ENCODE measurements at places on chromosomes 11 and 22.
A peak's percentile ranks its signal among the peaks of the same experiment; 100 is the strongest.

DNA sequence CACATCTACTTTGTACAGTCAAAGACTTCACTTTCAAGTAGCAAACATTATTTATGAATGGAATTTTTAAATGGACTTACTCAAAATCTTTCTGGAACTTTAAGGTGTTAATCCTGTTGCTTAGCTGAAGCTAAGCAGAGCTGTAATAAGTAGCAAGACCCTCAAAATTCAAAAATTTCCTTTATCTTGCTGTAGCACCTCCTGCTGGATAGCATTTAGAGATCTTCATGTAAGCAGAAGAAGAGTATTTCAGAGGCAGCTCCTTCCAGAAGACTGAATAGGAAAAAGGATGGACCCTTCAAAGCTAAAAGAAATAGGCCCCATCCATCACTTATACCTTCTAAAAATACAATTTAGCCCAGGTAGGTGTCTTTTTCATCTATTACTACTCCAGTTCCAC lies 3.4 kb downstream of the PHF21A start:
- no peak for DNase-seq

GRCh38 chr22:25219948-25220442 lies 556 bp downstream of the CRYBB2 start:
- DNase-seq = peak; percentile 83

GRCh38 chr11:34146411-34146810 lies 41.0 kb downstream of the NAT10 start:
- DNase-seq = no peak

DNA sequence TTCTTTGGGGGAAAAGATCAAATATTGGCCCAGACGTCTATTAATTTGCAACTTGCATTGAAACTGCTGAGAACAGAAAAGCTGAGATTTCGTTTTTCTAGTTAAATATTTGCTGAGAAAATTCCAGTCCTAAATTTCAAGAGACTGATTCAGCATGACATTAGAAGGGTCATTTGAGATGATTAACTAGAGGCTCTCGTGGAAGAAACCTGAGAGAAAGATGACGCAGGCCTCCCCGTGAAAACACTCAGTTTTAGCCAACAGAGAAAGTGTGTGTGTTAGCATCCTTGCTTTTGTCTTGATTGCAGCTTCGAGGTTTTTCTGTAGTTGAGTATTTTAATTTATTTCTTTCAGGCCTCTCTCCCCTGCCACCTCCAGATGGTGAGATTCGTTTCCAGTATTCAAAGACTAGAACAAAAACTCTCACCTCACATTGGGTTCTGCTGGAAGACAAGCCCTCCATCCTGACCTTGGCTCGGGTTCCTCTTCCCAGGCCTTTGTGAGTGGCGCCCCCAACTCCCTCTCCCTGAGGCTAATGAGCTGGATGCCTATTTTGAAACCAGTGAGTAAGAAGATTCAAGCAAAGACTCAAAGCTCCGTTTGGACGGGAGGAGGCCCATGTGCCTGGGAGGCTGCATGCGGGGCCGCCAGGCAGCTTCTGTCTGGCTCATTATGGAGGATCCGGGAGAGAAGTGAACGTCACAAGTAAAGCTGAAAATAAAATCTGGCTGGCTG lies 52.4 kb downstream of the CELSR1 start:
- no peak for DNase-seq

DNA sequence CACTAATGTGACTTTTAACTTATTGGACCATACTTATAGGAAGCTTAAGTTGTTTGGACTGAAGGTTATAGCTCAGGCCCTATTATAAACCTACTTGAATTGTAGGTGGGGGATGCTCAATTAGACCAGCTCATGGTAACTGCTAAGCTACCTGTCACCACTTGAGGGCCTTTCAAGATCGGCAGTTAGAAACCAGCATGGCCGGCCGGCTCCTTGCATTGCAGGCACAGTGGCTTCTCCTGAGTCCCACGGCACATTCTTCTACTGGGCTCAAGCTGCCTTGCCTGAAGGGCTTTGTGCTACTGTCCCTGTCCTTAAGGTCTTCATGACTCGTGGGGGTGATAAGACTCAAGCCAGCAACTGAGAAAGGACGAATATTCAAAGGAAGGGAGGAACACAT lies 70.8 kb downstream of the TBC1D22A start:
- DNase-seq = no peak

DNA sequence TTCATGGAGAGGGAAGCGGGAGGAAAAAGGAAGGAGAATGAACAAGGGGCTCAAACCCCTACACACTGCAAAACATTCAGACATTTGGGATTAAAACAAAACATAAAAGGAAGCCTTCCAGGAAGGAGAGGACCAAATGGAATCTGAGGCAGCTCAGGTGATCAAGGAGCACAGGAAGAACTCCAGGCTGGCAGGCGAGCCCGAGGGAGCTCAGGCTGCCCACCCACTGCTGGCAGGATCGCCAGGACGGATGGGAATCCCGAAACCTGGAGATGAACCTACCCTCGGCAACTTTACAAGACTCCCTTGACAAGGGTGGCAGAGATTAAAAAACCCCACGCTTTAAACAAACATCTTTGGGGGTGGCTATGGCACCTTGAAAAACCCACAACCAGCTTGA lies 5.0 kb upstream of the PYGM start:
- DNase-seq = no peak

DNA sequence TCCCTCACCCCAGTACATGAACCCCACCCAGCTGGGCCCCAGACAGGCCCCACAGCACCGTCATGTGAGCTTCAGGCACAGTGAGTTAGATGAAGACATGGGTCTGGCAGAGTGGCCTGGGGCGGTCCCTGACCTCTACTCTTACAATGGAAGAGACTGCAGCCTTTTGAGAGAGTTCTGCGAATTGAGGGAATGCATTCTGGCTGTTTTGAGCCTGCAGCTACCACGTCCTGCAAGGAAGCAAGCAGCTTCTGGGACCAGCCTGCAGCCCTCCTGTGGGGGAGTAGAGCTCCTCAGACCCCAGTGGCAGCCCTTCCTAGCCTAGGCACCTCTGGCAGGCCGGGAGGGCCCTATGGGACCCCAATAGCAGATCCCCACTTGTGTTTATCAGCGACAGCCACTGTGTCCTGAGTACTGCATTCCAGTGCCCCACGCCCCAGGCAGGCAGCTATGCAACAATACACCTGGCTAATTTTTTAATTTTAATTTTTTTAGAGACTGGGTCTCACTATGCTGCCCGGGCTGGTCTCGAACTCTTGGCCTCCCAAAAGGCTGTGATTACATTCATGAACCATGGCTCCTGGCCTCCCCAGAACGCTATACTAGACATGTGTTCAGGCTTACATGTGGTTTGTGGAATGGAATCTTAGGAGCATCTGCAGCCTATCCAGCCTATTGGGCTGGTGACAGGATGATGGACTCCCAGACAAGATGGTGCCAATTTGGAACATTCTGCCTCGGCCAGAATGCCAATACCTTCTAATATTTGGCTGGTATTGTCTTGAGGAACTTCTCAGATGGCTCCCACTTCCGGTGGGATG lies 717 bp upstream of the SLC7A4 start:
- DNase-seq = no peak

DNA sequence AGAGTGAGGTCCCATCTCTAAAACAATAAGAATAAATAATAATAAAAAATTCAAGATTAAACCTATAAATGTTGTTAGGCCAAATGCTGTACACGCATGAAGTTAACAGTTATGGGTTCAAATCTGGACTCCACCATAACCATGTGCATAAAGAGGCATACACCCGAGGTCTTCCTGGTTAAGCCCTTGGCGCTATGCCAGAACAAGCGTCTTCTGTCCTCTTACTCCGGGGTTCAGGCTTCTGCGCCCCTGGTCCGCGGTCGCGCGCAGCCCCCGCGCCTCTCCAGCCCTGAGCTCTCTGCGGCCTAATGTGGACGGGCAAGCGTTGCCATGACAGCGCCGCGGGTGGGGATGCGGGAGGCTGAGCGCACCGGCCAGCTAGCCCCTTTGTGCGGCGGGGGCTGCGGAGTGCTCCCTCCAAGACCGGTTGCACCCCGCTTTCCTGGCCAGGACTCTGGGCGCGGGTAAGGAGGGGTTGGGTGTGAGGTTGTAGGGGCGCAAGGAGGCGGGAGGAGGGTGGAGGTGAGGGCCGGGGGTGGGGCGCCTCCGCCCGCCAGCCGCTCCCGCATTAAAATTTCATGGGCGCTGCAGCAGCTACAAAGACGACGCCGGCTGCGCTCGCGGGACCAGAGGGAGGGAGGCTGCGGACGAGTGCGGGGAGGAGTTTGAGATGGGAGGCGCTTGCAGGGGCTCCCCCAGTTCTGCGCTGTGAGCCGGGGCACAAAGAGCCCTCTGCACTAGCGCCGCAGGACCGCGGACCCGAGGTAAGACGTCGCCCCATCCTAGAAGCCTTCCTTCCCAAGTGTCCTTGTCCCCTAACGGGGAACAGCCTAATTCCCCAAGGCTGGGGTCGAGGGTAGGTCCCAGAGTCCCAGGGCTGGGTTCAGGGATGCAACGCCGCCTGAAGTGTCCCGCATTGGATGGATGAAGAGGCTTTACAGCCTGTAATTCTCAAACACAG lies at the start of gene MIAT:
MIAT (plus strand) TSS at position 698 of the 961 bp plus-strand sequence.
- DNase-seq = no peak

- DNase-seq = no peak
Observed at GRCh38 chr22:33328789-33329296, 270.7 kb upstream of the SYN3 start.

- no peak for DNase-seq
Observed at GRCh38 chr22:35674335-35674734, 26.1 kb downstream of the APOL6 start.

DNA sequence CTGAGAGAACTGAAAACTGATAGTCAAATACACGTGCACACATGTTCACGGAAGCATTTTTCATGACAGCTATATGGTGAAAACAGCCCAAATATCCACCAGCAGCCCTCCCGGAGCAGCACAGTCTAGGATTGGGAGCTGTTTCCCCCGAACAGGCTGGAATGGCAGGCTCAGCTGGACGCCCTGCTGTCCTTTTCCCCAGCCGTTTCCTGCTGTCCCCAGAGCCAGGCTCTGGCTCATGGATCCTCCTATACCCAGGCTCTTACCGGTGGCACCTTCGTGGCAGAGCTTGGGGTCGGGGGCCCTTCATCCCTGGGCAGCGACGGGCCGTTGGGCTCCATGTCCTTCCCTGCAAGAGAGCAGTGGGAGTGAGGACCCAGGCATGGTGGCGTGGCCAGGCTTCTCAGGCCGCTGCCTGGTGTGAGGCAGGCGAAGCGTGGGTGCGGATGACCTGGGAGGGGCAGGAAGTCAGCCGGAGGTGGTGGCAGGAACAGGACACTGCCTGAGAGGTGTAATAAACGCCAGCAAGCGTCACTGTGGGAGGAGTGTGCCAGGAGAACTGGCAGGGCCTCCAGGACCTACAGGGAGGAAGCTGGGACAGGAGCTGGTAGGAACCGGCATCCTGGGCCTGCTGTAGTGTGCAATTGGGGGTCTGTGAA lies 38.8 kb downstream of the OSBPL5 start:
- DNase-seq = no peak

GRCh38 chr11:94832604-94833235 lies 64.6 kb downstream of the AMOTL1 start:
- no peak for DNase-seq

- DNase-seq = no peak
Observed at GRCh38 chr11:29184939-29185890, 831.6 kb downstream of the KCNA4 start.

- no peak for DNase-seq
Observed at GRCh38 chr22:49023879-49024774, 803.5 kb downstream of the BRD1 start.

- DNase-seq = no peak
Observed at GRCh38 chr22:41092847-41093411, 537 bp downstream of the EP300 start.

DNA sequence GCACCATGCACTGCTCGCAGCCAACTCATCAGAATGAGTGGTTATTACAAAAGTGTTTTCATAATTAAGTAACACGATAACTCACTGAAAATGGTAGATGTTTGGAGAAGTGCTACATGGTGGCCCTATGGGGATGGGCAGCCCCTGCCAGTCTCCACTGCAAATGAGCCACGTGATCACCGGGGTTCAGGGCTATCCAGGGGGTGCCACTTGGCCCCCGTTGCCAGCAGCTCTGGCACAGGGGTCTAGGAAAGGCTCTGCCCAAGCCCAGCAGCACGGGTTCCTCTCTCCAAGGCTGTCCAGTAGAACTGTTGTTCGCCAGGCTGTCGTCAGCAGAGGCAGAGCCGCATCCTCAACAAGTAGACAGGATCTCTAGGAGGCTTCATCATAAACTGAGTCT lies 382.1 kb upstream of the B3GAT1 start:
- DNase-seq = no peak

- DNase-seq = no peak
Observed at GRCh38 chr22:45204819-45205218, 35.9 kb downstream of the KIAA0930 start.

GRCh38 chr11:125625225-125625629 lies 264 bp downstream of the CHEK1 start:
- DNase-seq = no peak

DNA sequence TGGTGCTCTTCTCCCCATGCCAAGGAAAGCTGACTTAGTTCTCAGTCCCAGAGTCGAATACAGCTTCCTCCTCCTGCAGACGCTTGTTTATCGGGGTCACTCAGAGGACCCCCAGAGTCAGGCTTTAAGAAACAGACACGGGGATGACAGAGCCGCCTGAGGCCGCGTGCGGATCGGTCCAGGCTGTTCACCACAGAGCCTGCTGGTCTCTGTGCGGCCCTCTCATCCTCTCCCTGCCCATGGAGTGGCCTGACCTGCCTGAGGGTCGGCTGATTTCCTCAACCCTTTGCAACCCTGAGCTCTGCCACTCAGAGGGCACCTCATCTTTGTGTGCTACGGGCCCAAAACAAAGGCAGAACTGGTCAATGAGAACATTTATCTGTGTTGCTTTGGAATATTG lies 2.1 kb downstream of the GAL start:
- no peak for DNase-seq

- no peak for DNase-seq
Observed at GRCh38 chr11:18698341-18699268, at the start of gene TMEM86A. TMEM86A (plus strand) TSS chr11:18698779; CDS start chr11:18698887, 108 bp downstream.

- no peak for DNase-seq
Observed at GRCh38 chr11:74072721-74073120, 63.8 kb upstream of the UCP3 start.

- no peak for DNase-seq
Observed at GRCh38 chr11:123480290-123480815, 50.3 kb downstream of the GRAMD1B start.

- no peak for DNase-seq
Observed at GRCh38 chr11:130692220-130692619, 224.1 kb downstream of the SNX19 start.

DNA sequence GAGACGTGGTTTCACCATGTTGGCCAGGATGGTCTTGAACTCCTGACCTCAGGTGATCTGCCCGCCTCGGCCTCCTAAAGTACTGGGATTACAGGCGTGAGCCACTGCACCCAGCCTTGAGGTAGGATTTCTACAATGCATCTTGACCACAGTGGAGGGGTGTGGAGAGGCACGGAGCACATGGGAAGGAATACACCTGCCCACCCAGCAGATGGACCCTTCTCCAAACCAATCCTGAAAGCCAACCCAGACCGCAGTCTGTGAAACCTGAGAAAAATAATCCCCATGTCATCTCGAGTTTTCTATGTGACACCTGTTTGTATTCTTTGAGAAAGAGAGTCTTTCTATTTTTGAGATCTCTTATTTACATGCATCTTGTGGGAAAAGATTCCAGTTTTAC lies 32.5 kb downstream of the LGR4 start:
- no peak for DNase-seq

All from NCI-H1436 treated with DMSO at 0.1 percent for 48 hours (cell line).